Cardiac muscle cell (in vitro differentiated cells and primary cell): ENCODE measurements at places on chromosomes 2 and 18.

- no peak for DNase-seq
Observed at GRCh38 chr18:22828171-22828570, 105.0 kb upstream of the RBBP8 start.

GRCh38 chr2:31318361-31319336, 84.7 kb downstream of the EHD3 start:
- DNase-seq = no peak

- no peak for DNase-seq
Observed at GRCh38 chr18:64807560-64807959, 658.7 kb upstream of the LINC00305 start.

DNA sequence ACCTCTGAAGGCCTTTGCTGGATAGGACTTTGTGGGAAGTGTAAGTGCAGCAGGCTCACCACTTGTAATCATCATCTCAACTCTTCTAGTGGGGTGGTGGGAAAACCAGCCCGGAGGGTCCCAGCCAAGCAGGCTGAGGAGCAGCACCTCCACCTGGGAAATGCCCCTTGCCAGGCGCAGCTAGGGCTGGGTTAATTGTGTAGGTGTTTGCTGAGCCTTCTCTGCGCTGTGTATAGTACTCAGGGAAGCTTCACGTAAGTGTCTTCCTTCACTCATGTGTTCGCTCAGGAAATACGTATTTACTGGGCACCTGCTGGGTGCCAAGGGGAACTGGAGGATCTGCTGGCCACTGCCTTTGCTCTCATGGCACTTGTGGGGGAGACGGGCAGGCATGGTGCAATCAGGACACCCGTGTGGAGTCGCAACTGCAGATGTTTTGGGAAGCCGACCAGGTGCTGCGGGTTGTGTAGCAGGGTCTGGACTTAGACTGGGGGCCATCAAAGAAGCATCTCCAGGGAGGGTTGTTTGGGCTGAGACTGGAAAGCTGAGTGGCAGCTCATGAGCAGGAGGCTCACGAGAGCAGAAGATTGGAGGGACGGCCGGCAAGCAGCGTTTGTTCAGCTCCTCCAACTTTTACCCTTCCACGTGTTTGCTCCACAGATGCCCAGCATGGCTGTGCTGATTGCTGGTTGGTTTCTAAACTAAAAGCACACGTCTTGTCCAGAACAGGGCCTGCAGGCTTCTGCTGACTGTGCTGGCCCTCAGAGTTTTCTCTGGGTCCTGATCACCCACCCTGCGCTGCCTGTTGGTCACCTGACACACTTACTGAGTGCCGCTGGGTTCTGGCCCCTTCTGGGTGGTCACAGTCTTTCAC, 164.6 kb downstream of the LDLRAD4 start:
- DNase-seq = no peak

GRCh38 chr18:76915456-76915855, 93.1 kb downstream of the ZNF236 start:
- no peak for DNase-seq

DNA sequence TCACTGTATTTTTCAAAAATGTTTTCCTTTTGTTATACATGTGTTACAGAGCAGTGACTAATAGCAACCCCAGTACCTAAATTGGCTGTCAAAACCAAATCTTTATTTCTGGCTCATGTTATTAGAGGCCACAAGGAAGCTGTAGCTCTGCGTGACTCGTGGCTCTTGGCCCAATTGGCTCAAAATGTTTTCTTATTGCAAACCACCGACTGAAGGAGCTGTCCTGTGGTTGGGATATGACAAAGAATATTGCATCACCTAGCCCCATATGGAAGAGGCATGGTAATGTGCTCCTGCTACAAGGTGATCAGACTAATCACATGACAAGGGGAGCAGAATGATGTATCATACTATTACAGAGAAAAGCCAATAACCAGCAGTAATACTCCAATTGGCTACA, 1058.5 kb downstream of the CBLN2 start:
- DNase-seq = no peak

DNA sequence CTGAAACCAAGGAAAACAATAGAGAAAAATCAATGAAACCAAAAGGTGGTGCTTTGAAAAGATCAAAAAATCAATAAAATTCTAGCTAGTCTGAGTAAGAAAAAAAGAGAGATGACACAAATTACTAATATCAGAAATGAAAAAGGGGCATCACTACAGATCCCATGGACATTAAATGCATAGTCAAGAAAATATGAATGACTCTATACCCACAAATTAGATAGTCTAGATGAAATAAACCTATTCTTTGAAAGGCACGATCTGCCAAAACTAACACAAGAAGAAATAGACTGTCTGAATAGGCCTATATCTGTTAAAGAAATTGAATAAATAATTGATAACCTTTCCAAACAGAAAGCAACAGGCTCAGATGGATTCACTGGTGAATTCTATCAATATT, 15.2 kb upstream of the DSG3 start:
- no peak for DNase-seq

DNA sequence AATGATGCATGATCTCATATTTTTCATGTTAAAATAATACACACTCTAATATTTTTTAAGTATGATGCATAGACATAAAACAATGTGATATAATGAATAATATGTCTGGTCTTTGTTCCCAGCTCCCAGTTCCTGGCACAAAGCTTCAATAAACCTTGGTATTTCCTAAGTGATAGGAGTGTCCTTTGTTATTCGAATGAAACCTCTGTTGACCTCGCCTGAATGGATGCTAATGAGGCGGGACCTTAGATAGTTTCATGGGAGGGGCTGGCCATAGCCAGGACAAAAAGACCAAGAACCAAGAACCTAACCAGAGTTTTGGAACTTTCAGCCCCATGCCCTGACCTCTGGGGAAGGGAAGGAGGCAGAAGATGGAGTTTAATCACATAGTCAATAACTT, 257.7 kb upstream of the COPS8 start:
- DNase-seq = no peak

- no peak for DNase-seq
Observed at GRCh38 chr18:48931680-48932461, 18.9 kb downstream of the SMAD7 start.

GRCh38 chr2:132577686-132578085, 92.3 kb downstream of the LYPD1 start:
- no peak for DNase-seq

DNA sequence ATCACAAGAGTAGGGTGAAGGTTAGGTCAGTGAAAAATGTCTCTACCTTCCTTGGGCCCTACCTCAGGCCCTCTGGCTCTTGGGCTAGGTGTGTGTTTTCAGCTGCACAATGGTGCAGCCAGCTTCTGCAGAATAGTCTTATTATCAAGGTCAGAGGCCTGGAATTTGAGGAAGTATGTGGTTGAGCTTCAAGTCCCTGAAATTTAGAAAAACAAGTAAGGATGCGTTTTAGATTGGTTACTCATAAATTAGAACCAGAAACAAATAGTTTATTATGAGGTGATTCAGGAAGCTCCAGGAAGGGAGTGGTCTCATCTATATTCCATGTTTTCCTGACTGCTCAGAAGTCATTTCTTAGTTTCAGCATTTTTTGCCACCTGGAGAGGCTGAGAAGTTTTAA, 204.2 kb upstream of the CELF4 start:
- DNase-seq = no peak

DNA sequence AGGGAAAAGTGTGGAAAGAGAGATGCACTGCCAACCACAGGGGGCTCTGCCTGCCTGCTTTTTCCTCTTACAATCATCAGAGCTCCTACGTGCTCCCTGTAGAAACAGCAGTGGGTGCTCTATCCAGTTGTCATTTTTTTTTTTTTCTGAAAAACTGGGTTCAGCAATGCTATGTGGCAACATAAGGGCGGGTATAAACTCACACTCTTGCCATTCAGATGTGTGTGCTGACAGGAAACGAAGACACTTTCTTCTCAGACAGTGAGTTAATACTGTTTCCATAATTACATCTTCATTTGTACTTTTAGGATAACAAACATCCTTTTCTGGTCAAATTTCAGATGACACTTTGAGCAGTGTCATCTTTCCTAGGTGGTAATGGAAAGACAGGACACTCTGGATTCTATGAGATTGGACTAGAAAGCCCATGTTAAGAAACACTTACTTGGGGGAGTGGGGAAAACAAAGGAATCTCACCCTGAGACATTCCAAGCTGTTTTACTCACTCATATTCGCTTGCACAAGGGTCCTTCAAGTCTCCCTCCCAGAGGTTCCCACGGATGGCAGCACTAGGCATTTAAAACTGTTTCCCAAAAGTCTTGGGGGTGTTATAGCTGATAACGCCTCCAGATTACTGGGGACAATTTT, 41.3 kb downstream of the CCDC93 start:
- no peak for DNase-seq

DNA sequence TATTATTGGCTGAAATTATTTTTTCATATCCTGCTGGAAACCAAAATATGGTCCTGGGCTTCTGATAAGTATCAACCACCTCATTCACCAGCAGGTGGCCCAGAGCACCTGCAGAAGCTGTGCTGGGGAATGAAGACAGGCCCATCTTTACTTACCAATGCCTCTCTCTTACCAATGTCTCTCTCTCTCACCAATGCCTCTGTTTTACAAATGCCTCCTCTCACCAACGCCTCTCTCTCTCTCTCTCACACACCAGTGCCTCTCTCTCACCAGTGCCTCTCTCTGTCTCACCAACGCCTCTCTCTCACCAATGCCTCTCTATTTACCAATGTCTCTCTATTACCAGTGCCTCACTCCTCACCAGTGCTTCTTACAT, 2.3 kb upstream of the MAL start:
- no peak for DNase-seq

DNA sequence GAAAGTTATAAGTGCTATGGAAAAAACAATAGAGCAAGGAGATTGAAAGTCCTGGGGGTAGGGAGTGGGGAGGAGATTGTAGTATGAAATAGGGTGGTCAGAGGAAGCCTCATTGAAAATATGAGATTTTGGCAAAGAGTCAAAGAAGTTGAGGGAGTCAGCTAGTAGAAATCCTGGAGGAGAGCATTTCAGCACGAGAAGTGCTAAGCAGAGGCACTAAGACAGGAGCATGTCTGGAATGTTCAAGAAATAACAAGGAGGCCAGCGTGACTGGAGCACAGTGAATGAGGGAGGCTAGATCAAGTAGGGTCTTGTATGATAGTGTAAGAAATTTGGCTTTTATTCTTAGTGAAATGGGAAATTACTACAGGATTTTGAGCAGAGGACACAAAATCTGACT, 2.1 kb upstream of the TSPYL6 start:
- DNase-seq = no peak

DNA sequence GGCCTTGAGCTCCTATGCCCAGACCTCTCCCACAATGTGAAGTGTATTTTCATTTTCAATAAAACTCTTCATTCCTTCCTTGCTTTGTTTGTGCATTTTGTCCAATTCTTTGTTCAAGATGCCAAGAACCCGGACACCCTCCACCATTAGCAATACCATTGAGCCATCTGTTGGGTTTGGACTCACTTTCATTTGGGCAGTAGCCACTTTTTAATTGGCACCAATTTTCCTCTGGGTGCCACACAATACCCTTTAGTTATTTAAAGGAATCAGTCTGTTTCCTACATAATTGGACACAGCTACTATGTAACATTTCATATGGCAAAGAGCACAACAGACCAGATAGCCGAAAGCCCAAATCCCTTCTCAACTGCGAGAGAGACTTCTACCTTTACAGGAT, 22.5 kb upstream of the SLC35G4 start:
- DNase-seq = no peak

DNA sequence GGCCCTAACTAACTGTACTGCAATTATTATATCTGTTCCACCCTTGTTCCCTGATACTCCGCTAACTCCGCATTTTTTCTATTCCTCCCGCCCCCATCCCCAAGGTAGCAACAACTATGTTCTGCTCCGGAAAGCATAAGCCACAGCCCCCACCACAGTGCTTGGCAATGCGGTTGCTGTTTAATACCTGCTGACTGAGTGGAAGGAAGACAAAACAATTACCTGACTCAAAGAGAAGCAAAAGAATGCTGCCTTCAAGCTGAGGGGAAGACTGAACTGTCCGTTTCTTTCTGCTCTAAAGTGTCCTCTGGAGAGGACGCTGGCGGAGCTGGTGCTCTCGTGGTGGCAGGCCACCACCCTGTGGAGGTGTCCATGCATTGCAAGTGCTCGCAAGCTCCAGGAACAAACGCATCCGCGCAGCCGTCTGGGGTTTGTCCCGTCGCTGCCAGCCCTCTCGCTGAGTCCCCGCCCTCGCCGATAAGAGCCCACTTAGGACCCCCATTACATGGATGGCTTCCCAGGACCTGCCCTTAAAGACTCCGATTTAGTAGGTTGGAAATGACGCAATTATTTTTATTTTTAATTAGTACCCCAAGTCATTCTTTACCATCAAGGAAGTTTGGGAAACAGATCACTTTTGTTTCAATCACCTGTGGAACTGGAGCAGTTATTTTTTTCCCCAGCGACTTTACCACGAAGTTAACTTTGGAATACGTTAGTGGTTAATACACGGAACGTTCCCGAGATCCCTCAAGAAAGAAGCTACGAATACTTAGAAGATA, 1.6 kb upstream of the MYL12A start:
- DNase-seq = peak; percentile 93

GRCh38 chr2:183026424-183026823, 11.8 kb downstream of the NCKAP1 start:
- DNase-seq = no peak

GRCh38 chr2:239657992-239658391, 257.2 kb upstream of the HDAC4 start:
- no peak for DNase-seq

- DNase-seq = no peak
Observed at GRCh38 chr2:61705625-61706024, 148.2 kb downstream of the FAM161A start.

DNA sequence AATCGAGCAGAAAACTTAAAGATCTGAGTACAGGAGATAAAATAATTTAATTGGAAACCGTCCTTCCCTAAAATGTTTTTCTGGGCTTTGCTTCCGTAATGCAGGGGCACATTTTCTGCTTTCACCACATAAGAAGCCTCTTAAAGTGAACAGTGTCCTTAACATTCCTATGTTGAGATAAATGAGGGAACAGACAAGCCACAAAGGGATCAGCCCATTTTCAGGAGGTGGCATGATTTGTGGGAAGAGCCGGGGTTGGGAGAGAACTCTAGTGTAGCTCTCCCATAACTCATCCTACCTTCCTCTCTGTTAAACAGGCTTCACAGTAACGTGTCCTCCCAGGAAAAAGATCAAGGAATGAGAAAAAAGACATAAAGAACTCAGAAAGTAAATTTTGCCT, 56.9 kb upstream of the ACVR1C start:
- DNase-seq = peak; percentile 17

DNA sequence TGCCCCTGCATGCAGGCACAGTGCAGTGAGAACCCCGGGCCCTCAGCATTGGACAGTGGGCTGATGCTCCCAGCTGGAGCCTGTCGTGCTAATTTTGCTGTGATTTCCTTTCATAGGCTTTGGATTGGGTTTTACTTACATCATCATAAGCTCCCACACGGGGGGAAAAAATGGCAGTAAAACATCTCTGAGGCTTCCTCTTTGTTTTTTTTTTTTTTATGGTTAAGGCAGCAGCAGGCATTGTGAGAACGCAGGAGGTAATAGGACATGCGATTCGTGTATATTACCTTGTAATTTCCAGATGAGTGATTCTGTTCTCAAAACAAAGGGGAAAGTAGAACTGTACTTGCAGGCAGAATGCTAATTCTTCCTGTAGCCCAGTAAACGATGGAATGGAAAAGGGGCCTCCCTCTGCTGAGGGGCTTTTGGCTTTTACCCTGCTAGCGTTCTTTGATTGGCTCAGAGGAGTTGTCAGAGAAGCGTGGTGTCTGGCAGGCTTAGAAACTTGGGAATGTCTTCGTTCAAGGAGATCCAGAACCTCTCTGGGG, 89.7 kb downstream of the NPAS2 start:
- no peak for DNase-seq
